Stimulated activated CD4-positive, alpha-beta T cell treated with anti-CD3 and anti-CD28 coated beads, Interleukin-15, amount 100 ng/mL, for 1 hour (primary cell): ENCODE measurements at places on chromosomes 2 and 18.

GRCh38 chr2:223725494-223725893, 111.9 kb downstream of the AP1S3 start:
- DNase-seq: no peak

- no peak for DNase-seq
Measured at GRCh38 chr2:8790739-8791162, 46.7 kb downstream of the KIDINS220 start.

GRCh38 chr18:46070815-46071652, 1.0 kb downstream of the PSTPIP2 start:
- DNase-seq: no peak

- DNase-seq: no peak
Measured at GRCh38 chr2:215530191-215530968, 94.5 kb upstream of the FN1 start.

DNA sequence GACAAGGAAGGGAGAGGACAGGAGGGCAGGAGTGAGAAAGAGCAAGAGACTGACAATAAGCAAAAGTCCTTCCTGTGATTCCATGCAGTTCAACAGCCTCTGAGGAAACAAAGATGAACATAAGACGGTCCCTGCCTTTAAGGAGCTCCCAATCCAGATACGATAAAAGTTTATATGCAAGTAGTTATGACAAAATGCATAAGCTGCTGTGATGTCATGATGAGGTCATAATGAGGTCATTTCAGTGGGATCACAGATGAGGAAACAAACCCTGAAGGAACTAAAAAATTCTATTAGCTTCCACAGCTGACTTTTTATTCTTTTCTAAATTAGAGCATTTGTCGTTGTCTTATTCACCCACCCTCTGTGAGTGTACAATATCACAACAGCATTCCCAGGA, 458.5 kb upstream of the ACVR2A start:
- DNase-seq: no peak

- DNase-seq: no peak
Measured at GRCh38 chr2:81513328-81513727, 1208.8 kb upstream of the LRRTM1 start.

DNA sequence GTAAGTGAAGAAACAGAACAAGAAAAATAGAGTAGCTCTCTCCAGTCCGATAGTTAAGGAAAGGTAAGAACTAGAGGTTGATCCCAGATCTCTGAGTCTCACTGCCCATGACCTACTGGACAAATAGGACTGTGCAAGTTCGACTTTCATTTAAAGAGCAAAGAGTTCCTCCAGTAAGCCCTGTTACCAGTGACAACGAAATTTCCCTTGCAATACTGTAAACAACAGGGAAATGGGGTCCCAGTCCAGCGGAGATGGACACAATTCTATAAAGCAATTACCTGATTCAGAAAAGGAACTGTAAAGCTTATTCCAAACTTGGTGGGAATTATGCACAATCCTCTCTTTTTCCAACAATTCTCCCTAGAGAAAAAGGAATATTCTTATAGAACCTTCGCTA, 65.9 kb downstream of the XDH start:
- DNase-seq: no peak

GRCh38 chr2:105110295-105110829, 72.5 kb downstream of the MRPS9 start:
- DNase-seq: no peak

DNA sequence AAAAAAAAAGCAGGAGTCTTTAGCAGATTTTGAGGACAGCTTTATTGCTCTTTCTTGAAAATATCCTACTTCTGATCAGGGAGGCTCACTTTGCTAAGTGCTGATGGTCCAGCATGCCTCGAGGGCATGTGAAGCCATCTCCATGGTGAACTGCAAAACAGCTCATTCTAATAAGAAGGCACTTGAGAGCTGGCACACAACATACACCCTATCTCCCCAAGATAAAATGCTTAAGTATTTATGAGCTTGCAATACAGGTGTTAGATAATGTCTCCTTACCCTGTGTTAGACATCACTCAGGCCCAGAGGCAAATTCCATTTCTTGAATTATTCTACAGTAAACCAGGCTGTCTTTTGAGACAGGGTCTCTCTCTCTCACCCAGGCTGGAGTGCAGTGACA, 2.7 kb downstream of the ENOSF1 start:
- DNase-seq: no peak

GRCh38 chr2:8794923-8795825, 42.2 kb downstream of the KIDINS220 start:
- DNase-seq: no peak

GRCh38 chr2:159720676-159721075, 8.4 kb downstream of the MARCHF7 start:
- no peak for DNase-seq

DNA sequence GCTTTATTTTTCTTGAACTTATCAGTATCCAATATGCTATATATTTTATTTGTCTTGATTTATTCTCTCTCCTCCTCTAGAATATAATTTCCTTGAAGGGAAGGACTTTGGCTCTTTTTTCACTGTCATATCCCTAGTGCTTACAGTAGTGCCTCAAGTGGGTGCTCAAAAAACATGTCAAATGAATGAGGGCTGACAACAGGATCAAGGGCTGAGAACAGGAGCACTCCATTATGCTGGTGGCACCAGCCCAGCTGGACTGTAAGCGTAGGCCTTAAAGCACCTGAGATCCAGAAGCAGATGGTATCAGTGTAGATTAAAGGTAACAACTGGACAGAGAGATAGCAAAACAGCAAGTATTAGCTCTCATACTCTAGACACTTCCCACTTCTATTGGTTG, 46.3 kb downstream of the PMS1 start:
- DNase-seq: no peak

- DNase-seq: no peak
Measured at GRCh38 chr18:6781796-6782195, 52.3 kb downstream of the ARHGAP28 start.

- no peak for DNase-seq
Measured at GRCh38 chr2:102620332-102620731, 979 bp downstream of the SLC9A2 start.

GRCh38 chr18:7633171-7633570, 66.1 kb downstream of the PTPRM start:
- DNase-seq: no peak

DNA sequence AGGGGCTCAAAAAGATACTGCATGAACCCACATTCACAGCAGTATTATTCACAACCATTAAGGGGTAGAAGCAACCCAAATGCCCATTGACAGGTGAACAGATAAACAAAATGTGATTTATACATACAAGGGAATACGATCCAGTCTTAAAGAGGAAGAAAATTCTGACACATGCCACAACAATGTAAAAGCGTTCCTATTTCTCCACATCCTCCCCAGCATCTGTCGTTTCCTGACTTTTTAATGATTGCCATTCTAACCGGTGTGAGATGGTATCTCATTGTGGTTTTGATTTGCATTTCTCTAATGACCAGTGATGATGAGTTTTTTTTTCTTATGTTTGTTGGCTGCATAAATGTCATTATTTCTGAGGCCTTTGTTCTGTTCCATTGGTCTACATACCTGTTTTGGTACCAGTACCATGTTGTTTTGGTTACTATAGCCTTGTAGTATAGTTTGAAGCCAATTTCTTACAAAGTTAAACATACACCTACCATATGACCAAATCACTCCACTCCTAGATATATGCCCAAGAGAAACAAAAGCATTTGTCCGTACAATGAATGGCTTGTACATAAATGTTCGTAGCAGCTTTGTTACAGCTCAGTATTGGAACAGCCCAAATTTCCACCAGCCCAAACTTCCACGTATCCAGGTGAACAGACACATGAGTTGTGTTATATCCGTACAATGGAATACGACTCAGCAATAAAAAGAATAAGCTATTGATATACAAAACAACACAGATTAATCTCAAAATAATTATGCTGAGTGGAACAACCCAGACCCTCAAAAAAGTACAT, 85.1 kb downstream of the TMEM131 start:
- DNase-seq: no peak

DNA sequence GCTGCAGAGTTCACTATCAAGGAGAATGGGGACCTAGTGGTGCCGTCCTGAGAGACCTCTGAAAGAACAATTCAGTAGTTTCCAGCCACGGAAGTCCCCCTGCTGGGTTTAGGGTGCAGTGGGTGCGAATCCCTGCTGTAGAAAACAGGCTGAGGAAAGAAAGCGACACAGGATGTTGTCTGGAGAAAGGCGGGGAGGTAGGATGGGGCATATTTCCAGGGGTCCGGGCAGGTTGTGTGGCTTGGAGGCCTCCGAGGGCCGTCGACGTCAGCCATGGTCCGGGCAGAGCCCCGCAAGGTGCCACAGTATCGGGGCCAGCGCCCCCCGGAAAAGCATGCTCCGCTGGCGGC, 807 bp upstream of the CREB1 start:
- DNase-seq: peak; percentile 36

DNA sequence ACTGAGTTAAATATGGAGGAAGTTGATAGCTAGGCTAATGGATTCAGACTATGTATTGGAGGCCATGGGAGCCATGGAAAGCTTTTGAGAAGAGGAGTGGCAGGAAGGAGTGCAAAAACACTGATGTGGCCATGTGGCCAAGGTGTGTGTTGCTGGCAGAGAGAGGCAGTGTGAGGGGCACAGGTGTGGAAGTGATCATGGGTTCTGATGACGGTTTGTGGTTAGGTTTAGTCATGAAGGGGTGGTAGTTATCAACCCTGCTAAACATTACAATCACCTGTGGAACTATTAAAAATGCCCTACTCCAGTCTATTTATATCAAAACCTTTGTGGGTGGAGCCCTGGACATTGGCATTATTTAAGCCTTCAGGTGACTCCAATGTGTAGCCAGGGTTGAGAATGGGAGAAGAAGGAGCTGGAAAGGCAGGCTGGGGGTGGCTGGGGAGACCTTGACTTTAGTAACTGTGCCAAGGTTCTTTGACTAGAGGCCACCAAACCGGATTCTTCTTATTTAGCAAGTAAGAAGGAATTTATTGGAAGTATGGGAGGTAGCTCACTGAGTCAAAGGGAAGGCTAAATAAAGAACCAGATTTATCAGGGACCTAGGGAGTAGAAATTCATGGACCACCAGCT, 13.5 kb downstream of the GPR39 start:
- DNase-seq: no peak

GRCh38 chr18:10928011-10928771, 221.2 kb downstream of the PIEZO2 start:
- no peak for DNase-seq

DNA sequence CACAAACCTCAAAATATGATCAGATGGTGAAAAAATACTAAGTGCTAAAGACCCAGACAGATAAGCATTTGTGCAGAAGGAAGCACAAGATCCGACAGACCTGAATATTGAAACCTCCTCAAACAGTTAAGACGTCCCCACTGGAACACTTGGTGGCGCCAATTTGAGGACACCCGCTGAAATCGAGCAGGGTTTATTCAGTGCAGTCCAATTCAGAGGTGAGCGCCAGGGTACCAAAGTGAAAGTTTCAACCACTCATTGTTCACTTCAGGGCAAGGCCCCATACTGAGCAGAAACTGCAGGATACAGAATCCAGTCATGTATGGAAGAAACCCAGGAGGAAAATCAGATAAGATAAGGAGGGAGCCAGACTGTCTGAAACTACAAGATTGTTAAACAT, 417.6 kb downstream of the LRRTM4 start:
- DNase-seq: no peak

- no peak for DNase-seq
Measured at GRCh38 chr2:219704878-219705277, 77.4 kb downstream of the SLC4A3 start.
